ENCODE measurements at places on chromosomes 1 and 21.

DNA sequence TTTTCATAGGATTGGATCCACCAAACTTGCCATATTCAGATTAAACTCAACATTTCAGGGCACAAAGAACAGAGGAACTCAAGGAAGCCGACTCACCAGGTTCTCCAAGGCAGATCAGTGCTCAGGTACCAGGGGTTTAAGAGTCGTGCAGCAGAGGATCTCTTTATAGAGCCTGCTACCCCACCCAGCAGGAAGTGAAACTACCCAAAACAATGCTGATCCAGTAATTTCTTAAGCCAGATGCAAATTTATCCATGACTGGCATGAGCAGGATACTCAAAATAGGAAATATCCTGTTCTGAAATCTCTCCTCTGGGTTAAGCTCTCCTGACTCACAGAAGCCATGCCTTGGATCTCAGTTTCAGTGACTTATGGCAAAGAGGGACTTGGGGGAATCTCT, at the start of gene SPRR2A:
Gene SPRR2A, minus strand, starts transcription at position 138 of the 400 bp plus-strand sequence. CDS start 777 bp downstream, outside the sequence.
- DNase-seq: no peak

DNA sequence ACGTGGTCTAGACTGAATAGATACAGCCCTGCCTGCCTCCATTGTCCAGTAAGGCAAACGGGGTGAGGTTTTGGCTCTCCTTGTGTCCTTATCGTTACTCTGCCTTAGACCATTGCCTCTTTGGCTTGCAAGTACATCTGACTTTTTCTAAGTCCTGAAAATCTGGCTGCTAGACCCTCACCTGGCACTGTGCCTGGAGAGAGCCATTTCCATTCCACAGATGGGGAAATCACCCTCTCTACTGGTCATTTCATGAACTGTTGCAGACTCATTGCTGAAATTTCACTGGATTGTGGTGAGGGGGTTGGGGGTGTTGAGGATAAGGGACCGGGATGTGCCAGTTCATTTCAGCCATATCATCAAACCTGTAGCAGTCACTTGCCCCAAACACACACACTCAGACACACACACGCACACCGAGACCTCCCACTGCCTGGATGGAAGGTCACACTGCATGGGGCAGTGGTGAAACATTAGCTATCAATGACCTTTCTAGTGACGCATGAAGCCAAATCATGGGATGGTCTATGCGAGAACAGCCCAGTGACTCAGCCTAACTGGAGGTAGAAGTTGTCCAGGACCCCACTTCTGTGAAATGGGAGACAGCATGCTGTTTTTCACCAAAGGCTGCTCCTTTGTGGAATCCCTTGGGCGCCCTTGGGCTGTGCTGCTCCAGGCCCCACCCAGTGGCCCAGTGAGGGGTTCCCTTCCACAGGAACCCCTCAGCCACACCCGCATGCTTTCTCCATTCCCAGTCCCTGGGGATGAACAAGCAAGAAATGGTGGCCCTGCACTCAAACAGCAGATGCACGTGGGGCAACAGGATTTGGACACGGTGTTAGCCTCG, 34.9 kb upstream of the VASH2 start:
- peak; percentile 28 for DNase-seq

GRCh38 chr1:78619803-78620579, at the start of gene IFI44L:
Gene IFI44L, plus strand, starts transcription at chr1:78620448. Its CDS starts 7,468 bp downstream, at chr1:78627916.
- peak; percentile 82 for DNase-seq

GRCh38 chr1:156601892-156602291, 613 bp upstream of the GPATCH4 start:
- no peak for DNase-seq

GRCh38 chr1:210557426-210558077, 228.8 kb downstream of the HHAT start:
- DNase-seq: no peak

GRCh38 chr1:37094302-37094701, 60.0 kb upstream of the GRIK3 start:
- no peak for DNase-seq

DNA sequence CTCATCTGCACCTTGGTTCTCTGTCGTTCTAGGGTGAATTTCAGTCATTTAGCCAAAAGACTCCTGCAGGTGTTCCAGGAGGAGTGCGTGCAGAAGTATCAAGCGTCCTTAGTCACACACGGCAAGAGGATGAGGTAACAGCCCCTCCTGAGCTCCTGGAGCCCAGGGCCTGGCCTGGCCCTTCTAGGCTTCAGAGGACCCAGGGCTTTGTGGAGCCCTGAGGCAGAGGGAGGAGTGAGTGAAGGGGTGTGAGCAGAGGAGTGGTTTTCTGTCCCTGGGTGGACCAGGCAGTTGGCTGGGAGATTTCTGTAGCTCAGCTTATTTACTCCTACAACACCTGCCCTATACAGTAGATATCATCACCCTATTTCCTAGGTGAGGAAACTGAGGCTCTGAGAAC, 15.7 kb upstream of the RASSF5 start:
- DNase-seq: no peak

DNA sequence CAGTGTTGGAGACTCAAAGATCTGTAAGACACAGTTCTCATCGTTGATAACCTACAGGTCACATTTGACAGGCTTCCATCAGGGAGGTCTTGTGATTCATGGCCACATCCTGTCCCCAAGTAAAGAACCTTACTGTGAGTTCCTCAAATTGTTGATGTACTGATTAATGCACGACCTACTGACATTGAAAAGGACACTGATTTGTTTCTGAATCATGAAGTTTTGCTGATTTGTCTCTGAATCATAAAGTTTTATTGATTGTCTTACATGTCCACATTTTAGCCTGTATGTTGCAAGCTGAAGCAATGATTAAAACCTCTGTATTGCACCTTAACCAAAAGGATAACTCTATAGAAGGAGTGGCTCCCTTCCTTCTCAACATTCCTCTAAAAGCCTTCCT, 476.3 kb upstream of the RUNX1 start:
- no peak for DNase-seq

DNA sequence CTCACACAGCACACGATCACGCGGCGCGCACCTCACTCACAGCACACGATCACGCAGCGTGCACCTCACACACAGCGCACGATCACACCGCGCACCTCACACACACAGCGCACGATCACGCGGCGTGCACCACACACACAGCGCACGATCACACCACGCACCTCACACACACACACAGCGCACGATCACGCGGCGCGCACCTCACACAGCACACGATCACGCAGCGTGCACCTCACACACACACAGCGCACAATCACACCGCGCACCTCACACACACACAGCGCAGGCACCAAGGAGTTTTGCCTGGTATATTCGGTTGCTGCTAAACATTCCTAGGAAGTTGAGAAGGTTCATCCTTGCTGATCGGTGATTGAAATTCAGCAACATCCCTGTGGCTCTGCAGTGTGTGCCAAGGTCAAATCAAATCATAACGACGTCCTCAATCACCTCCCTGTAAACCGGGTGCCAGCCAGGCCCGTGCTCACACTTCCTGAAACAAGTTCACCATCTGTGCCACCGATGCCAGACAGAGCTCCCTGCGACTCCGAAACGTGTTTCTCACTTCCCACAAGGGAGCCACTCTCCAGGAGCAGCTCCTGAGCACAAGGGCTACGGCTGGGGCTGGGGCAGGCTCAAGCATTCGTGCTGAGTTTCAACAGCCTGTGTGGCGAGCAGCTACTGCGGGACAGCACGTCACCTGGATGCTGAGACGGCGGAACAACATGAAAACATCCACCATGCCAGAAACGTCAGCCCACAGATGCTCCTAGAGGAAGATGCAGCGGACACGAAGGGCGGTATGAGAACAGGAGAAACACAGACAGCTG, 30.2 kb downstream of the WDR4 start:
- DNase-seq: no peak

GRCh38 chr1:10940451-10940804, 72.0 kb upstream of the TARDBP start:
- no peak for DNase-seq

GRCh38 chr1:235206533-235207208, 45.6 kb upstream of the RBM34 start:
- DNase-seq: no peak

DNA sequence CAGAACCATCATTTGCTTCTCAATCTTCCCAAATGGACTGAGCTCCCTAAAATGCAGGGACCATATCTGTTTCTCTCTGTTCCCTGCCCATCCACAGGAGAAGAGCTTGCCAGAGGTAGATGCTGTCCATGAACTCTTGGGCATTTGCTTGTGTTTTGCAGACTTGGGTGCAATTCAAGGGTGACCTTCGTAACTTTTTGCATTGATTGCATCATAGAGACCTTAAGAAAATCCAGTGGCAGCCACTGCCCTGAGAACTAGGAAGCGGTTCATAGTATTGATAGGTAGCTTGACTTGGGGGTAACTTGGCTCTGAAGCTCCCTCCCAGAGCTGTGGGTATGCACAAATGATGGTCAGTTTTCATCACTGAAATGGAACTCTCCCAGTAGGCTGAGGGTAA, 34.3 kb upstream of the EDEM3 start:
- DNase-seq: no peak

DNA sequence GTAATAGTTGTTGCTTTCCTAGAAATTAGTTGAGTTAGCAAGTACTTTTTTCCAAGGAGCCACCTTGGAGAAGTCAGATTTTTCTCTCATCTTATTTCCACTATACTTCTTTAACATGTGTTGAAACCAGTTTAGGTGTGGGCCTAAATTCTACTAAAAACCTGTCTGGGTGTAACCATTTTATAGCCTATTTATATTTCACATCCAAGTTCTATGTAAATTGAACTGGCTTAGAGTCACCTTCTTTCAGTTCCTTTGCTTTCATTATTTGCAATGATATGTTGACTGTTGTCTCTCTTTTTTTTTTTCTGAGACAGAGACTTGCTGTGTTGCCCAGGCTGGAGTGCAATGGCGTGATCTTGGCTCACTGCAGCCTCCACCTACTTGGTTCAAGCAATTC, 195.6 kb downstream of the CLEC20A start:
- DNase-seq: no peak

DNA sequence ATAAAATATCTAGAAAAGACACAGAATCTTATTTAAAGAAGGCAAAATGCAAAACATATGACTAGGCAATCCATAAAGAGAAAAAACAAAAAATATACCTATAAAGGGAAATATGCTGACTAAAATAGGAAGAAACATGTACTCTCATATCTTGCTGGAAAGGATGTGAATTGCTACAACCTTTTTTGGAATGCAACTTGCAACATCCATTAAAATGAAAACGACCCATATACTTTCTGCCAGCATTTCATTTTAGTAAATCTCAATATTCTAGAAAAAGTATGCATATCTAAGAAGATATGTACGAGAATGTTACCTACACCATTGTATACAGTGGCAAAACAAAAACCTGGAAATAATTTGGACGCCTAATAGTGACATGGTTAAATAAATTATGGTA, 56.6 kb downstream of the EDEM3 start:
- peak; percentile 48 for DNase-seq

DNA sequence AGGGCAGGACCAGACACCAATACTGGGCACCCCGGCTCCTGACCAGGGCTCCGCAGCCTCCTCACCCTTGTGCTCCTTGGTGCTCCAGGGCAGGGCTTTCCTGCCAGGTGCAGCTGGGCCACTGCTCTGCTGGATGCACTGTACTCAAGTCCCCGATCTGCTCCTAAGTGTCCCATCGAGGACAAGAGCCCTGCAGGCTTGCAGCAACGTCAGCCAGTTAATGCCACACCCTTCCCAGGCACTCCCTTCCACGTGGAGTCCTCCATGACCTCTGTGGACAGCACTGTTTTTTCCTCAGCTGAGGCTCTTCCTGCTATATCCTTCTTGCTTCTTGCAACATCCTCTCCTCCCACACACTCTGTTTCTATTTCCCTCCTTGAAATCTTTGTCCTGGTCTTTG, 94.0 kb upstream of the NGF start:
- DNase-seq: peak; percentile 44

- DNase-seq: peak; percentile 81
These were observed at the start of gene SYDE2 for GRCh38 chr1:85200463-85201339. Gene SYDE2, minus strand, starts transcription at chr1:85201016. Its CDS starts 20 bp downstream, at chr1:85200996.

DNA sequence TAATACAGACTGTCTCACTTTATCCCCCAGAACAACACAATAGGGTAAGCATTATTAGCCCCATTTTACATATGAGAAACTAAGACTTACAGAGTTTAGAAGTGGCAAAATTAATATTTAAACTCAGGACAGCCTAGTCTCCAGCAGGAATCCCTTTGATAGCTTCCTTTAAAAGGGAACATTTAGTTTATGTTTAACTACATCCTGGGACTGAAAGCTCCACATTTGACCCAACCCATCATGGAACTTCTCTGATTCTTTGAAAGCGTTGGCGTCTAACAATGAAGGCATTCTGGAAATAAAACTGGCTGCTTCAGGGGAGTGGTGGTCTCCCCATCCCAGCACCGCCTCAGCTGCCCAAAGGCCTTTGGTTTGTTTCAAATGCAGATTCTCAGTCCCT, 250.6 kb upstream of the NFIA start:
- DNase-seq: no peak

DNA sequence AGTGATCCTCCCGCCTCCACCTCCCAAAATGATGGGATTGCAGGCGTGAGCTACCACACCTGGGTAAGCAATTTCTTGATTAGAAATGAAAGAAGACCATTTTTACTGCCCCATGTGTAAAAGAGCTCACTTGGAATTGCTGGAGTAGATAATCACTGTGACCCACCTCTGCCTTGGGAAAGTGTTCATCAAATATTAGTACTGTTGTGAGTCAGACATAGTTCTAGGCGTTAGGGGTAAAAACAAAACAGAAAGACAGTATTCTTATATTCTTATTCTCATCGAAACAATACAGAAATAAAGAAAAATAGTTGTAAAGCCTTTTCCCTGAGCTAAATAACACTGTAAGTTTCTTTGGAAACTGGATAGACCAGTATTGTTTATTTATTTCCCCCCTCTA, 36.2 kb downstream of the CELF3 start:
- DNase-seq: peak; percentile 3

GRCh38 chr21:32099812-32100416, 178.9 kb downstream of the MIS18A start:
- peak; percentile 3 for DNase-seq

DNA sequence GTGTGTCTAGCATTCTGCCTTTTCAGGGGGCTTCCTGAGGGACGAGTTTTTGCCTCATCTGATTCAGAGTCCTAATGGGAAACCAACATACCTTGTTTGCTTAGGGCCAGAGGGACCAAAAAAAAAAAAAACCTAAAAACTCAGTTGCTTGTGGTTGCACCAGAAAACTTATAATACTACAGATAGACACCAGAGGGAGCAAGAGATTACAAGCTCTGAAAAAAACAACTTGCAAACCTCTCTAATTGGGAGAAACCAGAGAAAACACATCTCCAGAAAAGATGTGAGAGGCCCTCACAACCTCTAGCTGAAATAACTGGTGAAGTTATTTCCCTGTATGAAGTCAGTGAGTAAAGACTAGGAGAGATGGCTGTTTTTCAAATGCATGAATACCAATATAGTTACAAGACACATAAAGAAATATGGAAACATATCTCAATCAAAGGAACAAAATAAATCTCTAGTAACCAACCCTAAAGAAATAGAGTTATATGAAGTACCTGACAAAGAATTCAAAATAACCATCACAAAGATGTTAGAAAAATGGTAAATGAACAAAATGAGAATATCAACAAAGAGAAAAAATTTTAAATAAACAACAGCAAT, 233.7 kb upstream of the NFIA start:
- peak; percentile 77 for DNase-seq

GRCh38 chr21:14754259-14754604, 208.1 kb upstream of the SAMSN1 start:
- DNase-seq: no peak
